ENCODE measurements at places on chromosomes 7 and 10.

DNA sequence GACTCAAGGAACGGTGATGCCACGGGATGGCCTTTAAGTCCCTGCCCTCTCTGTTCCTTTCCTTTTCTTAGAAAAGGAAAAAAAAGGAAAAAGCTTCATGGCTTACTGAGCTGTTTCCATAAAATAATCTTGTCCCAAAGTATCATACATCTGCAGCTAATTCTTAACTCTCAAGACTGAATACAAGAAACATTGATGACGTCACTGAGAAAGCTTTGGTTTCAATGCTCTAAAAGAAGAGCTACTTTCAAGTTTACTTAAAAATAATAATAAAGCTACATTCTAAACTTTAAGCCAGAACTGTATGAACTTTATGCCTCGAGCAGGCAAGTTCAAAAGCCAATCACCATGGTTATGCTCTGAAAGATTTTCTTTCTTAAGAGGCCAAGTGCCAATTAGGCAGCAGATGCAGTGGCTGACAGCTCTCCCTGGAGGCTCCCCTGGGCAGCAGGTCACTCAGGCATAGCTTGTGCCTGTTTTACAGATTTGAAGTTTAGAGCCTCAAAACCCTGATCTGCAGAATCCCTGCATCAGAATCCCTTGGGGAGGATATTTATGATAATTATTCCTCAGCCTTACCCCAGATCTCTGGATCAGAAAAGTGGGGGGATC lies 165.0 kb downstream of the CHN2 start:
- no peak for DNase-seq

DNA sequence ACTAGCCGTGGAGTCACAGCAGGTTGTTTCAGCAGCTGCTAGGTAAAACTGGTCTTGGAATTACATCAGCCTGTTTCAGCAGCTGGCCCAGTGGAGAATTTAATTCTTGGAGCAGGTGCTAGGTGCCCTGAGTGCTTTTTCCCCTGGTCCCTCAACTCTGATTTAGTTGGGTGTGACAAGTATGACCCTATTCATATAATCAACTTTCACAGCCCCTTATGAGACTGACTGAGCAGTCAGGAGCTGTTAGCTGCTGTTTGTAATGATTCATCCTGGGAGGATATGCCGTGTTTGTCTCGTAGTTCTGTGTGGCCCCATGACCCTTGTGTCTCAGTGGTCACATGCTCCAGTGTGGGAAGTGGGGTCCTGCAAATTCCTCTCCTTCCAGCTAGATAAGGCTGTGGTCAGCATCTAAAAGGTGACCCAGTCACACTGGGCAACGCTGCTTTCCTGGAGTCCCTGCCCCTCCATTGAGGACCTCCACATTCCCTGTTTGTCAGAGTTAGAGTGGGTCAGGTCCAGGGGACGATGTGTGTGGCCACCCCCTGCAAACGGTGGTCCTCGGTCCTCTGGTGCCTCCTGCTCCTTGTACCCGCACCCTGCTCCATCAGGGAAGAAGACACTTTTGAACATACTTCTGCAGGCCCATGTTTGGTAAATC lies 28.3 kb downstream of the TBATA start:
- DNase-seq, result no peak

DNA sequence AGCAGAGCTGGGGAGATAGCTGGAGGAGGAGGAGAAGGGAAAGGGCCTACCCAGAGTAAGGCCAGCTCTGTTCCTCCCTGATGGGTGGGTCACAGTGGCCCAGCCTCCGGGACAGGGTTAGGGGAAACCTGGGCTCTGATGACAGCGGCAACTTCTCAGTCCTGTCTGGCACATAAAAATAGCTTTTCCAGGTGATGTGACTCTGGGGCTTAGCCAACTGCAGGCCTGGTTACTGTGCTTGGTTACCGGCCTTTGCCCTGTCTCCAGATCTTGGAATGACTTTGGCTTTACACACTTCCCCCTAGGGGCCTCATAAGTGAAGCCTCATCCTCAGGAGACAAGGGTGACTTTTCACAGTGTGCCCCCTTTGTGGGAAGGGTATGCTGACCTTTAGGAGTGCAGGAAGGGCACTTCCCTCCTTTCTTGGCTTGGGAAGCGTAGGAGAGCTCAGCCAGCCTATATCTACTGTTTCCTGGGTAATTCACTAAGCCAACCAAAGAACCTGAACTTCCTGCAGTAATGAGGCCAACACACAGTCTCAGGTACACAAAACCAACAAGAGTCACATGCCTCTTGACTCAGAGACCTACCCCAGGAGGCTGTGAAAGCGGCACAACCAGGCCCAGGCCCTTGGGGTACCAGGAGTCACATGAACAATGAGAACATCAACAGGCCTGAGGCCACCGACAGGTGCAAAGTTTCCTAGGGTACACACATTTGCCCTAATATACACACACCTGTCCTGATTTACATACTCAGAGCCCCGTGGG lies 11.7 kb upstream of the HILPDA start:
- DNase-seq, result no peak

DNA sequence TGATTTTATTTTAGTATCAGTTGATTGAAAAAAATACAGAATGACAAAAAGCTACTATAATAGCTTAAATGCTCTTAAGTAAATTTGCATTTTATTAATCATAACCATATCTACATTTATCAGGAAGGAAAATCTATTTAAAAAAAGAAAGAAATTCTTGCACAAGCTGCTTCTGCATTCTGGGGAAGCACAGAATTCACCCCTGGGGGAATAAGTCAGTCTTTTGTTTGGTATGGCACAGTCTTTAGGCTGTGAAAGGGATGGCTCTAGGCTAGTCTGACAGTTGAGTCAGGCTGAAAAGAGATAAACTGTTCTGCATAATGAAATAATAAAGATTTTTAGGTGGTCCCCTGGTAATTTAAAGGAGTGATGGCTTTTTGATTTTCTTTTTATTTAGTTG lies 37.9 kb downstream of the HTR7 start:
- no peak for DNase-seq

GRCh38 chr10:131075218-131075770 lies 236.2 kb downstream of the TCERG1L start:
- DNase-seq, result no peak

DNA sequence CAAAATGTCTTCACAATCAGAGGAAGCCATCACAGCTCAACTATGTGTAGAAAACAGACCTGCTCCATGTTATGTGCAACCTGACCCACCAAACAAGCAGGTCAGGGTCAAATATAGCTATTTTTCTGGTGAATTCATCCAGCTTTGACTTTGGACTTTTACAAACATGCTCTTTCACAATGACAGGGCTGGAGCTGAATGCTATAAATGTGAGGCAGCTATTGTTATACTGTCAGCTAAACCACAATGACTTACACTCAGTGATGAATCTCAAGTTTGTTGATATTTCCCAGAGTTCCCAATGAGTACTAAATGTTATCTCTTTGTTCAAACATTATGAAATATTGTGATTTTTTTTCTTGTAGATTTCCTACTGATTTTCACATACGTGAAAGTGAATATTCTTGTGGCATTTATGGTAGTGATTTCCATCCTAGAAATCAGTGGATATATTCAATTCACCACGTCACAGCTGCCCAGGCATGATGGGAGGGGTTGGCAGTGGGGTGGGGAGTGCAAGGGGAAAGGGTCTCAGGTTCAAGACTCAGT lies 2.5 kb upstream of the ITIH2 start:
- no peak for DNase-seq

- DNase-seq, result no peak
Observed at GRCh38 chr7:40329601-40330153, 194.9 kb downstream of the SUGCT start.

DNA sequence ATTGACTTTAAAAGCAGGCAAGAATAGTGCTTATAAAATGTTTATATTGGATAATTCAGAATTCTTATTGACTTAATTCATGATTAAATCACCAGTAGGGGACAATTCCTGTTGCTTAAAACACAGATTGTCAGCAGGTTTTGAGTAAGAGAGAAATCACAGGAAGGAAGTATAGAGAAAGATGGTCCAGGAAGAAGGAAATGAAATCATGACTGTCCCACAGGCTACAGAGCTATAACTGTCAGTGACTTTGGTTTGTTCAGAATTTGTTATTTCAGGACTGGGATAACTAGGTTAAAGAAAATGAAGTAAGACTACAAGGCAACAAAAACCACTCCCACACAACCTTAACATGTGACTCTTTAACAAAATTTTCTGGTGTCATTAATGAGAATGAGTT lies 6.8 kb downstream of the GNGT1 start:
- DNase-seq, result no peak

GRCh38 chr10:69818676-69819239 lies 17.1 kb downstream of the COL13A1 start:
- DNase-seq, result no peak

DNA sequence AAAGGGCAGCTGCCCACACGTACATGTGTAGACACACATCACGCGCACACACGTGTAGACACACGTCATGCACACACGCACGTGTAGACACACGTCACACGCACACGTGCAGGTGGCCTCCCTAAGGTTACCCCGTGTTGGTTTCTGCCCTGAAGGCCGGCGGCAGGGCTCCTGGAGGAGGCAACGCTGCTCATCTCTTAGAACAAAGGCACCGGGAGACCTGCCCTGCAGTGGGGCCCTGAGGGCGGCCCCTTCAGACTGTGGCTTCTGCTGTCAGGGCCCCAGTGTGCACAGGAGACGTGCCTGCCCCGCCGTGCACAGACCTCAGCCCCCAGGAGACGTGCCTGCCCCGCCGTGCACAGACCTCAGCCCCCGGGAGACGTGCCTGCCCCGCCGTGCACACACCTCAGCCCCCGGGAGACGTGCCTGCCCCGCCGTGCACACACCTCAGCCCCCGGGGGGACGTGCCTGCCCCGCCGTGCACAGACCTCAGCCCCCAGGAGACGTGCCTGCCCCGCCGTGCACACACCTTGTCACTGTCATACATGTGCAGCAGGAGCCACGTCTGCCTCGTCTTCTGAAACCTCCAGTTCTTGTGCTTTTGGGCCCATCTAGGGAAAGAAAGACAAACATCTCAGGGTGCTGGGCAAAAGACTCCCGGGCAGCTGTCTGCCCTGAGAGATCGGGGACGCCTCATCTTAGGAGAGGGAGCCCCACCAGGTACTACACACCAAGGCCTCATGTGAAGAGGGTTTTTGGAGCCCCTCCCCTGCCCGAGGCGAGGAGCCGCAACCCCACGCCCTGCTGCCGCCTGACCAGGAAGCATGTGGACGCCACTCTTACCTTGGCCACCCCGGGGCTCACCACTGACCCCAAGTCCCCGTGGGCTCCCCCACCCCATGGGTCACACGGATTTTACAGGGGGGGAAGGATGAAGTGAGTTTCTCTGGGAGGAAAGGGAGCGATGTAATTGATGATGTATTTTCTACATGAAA lies 17.3 kb downstream of the CYP2W1 start:
- no peak for DNase-seq

DNA sequence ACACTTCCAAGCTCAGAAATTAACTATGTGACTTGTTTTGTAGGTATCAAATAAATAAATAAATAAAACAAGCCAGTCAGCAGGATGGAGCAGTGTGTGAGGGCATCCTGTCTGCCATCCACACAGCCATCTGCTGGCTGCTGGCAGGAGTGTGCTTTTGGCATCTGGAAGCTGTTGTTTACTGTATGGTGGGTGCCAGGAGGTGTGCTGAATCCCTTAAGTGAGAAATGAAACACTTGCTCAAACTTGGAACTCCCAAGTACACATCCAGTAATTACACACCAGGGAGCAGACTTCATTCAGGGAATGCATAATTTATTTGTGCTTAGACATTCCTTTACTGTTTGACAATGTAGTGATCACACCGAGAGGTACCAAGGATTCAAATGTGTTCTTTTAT lies 16.9 kb upstream of the TAX1BP1 start:
- DNase-seq, result no peak

DNA sequence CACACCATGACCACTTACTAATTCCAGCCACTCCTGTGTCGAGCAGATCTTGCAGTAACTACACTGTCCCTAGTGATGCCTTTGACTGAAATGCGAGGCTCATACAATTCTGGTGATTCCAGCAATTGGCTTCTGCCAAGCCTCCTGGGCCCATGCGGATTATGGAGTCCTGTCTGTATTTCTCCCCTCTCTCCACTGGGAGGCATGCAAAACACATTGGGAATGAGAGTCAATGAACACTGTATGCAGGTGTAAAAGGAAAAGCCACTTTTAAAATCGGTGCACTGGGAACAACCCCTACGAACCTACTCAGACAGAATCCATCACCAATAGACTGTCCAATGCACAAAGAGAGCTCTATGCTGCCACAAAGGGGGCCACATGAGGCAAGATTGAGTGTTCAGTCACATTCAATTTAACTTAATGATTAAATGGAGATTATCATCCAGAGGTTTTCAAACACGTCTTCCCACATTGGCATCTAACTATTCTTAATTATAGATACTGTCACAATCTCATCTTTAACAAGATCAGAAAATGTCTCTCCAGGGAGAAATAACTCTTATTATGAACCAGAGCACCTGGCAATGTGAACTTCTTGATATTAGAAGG lies 550.6 kb downstream of the GLRX3 start:
- DNase-seq, result no peak

Data from stimulated activated naive CD8-positive, alpha-beta T cell treated with anti-CD3 and anti-CD28 coated beads, Interleukin-15, Interleukin-2, amounts not matched to agents 100 U/mL and 50 U/mL, for 24 hours (primary cell).